Activated CD4-positive, alpha-beta T cell treated with anti-CD3 and anti-CD28 coated beads, Interleukin-2, amount 50 U/mL, for 4 hours (primary cell): ENCODE measurements at places on chromosomes 13 and 19.

DNA sequence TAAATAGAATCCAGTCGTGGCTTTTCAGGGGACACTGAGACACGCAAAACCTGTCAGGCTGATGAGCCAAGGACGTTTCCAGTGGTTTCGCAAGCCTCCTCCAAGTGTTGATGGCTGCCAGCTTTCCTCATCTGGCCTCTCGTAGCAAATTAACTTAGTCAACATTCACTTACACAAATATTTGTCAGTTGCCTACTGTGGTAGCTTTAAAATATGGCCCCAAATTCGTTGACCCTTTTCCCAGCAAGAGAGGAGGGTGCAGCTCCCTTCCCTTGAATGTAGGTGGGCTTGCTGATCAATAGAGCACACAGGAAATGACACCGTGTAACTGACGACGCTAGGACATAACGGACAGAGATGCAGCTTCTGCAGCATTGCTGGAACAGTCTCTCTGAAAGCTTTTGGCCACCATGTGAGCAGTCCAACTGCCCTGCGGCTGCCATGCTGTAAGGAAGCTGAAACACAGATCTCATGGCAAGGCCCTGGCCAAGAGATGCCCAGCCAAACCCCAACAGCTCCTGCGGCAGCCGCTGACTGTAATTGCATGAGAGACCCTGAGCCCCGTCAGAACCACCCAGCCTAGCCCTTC lies 5.5 kb upstream of the RANBP3 start:
- no peak for DNase-seq

GRCh38 chr13:29758531-29759114 lies 91.8 kb downstream of the UBL3 start:
- DNase-seq = peak; percentile 57

- no peak for DNase-seq
Measured at GRCh38 chr19:41424335-41425173, 2.6 kb downstream of the B3GNT8 start.

GRCh38 chr19:40322951-40323615 lies 25.1 kb downstream of the C19orf47 start:
- no peak for DNase-seq

DNA sequence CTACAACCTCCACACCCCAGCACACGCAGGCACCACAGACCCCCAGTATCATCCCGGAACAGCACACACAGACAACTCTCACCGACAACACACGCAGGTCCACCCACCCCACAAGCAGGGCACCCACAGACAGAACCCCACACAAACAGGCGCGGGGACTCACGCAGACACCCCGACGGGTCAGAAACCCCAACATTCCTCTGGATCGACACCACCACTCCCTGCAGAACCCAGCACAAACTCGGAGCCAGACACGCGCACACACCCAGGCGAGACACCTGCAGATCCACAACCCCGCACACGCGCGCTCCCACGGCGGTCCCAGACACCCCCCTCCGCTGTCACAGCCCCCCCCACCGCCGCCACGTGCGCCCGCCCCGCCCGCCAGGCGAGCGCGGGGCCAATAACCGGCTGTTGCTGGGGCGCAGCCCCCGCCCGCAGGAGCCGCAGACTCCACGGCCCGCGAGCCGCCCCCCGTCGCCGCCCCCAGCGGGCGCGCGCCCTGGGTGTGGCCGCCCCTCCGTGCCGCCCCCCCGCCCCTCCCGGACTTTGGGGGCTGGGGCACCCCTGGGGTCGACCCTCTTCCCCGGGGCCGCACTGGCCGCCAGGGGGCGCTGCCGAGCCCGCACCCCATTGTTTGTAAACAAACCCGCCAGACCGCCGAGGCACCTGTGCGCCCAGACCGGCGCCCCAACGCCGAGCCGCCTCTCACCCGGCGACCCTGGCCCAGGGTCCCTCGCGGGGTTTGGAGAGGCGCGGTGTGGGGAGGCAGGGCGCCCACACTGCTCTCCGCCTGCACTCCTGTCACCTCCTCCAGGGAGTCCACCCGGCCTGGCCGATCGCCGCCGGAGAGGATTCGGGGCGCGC lies 712 bp downstream of the BBC3 start:
- peak; percentile 71 for DNase-seq

DNA sequence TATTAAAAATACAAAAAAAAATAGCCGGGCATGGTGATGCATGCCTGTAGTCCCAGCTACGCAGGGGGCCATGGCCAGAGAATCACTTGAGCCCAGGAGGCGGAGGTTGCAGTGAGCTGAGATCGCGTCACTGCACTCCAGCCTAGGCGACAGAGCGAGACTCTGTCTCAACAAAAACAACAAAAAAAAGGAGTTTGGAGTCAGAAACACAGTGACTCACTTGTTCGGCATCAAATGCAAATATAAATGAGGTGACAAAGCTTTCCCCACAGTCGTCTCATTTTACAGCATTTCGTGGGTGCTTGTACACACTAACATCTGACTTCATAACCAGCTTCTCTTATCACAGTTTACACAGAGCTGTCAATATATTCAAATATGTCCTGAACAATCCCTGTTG lies 11.0 kb downstream of the ZNF665 start:
- DNase-seq = no peak

DNA sequence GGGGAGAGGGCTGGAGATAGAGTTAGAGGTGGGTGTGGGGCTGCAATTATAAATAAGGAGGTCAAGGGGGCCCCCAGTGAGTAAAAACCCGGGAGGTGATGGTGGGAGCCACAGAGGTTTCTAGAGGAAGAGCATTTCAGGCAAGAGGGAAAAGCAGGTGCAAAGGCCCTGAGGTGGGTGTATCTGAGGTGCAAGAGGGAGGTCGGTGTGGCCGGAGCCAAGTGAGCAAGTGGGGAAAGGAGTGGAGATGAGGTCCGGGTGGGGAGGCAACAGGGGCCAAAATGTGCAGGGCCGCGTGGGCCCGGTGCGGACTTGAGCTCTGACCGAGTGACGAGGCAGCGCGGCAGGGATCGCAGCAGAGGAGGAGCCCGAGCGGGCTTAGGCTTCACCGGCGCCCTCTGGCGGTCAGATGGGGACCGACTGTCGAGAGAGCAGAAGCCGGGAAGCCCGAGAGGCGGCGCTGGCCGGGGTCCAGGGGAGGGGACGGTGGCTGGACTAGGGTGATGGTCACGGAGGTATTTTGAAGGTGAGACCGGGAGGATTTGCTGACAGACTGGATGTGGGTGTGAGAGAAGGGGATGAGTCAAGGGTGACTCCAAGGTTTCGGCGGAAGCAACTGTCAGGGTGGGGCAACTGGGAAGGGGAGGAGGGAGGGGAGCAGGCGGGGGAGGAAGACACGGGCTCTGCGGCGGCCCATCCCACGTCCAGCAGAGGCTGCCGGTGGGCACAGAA lies 17.7 kb upstream of the SPACA4 start:
- peak; percentile 81 for DNase-seq

GRCh38 chr13:25503856-25504255 lies 132.1 kb downstream of the ATP8A2 start:
- no peak for DNase-seq

DNA sequence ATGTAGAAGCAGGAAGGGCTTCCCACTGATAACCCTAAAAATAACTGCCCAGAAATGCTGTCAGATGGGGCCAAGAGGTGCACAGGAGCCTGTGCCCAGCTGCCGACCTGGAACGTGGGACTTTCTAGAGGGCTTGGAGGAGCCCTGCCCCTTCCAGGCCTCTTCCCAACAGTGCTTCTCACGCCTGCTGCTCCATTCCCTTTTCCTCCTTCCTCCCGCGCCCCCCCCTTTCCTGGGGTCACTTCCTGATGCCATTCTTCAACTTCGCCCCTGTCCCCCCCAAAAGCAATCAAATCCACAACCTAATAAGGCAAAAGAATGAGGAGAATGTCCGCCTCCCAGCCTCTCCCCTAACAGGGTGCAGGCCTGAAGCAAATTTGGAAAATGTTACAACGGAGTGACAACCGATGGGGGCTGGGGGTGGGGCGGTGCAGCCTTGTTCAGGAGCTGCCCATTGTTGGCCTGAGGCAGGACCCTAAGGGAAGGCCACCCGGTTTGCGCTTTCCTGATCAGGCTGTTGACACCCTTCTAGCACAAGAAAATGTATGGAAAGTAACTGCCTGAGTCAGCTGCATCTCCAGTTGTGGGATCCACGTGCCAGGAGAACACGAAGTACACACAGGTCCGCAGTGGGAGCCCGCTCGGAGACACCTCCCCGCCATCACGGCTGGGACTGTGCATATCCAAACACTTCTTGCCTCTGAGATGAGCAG lies 18.7 kb downstream of the ACTN4 start:
- DNase-seq = no peak

- DNase-seq = no peak
Measured at GRCh38 chr13:51380269-51380668, 40.8 kb downstream of the SERPINE3 start.

GRCh38 chr13:106100171-106100919 lies 435.1 kb downstream of the EFNB2 start:
- DNase-seq = no peak

- no peak for DNase-seq
Measured at GRCh38 chr13:40343550-40344269, 322.7 kb downstream of the FOXO1 start.

- no peak for DNase-seq
Measured at GRCh38 chr13:52454459-52454819, 839 bp upstream of the CKAP2 start.

- DNase-seq = no peak
Measured at GRCh38 chr13:25037057-25037813, 58.7 kb upstream of the PABPC3 start.

GRCh38 chr19:40232949-40233810 lies 6.7 kb upstream of the CCNP start:
- DNase-seq = no peak

- no peak for DNase-seq
Measured at GRCh38 chr13:36685927-36686326, 12.1 kb downstream of the SERTM1 start.

- DNase-seq = peak; percentile 42
Measured at GRCh38 chr19:43639519-43640423, at the start of gene CADM4. Gene CADM4, minus strand, starts transcription at chr19:43639850. Its CDS starts 60 bp downstream, at chr19:43639790.

GRCh38 chr13:26758496-26759157 lies 2.0 kb downstream of the GPR12 start:
- DNase-seq = no peak

DNA sequence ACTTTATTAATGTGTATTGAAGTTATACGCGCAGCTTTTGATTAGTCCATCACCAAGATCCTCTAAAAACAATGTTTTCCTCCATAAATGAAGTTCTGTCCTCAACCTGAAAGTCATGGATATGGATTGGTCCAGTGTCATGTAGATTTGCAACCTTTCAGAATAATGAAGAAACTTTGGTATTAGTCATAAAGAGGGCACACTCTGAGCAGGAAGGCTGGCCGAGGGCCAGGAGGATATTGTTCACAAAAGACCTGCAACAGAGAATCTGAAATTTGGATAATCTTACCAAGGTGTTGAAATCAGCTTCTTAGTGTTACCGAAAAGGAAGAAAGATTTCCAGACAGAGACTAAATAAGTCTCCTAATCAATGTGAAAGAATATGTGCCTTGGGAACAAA lies 20.7 kb downstream of the CLDN10 start:
- DNase-seq = no peak

GRCh38 chr19:55579766-55580621 lies 654 bp downstream of the ZNF579 start:
- DNase-seq = no peak

GRCh38 chr13:75715601-75716523 lies 79.7 kb downstream of the LMO7 start:
- no peak for DNase-seq

- no peak for DNase-seq
Measured at GRCh38 chr19:54281007-54281728, at the start of gene LILRB2. Gene LILRB2, minus strand, starts transcription at chr19:54281110. Its CDS starts 614 bp downstream, at chr19:54280496.

DNA sequence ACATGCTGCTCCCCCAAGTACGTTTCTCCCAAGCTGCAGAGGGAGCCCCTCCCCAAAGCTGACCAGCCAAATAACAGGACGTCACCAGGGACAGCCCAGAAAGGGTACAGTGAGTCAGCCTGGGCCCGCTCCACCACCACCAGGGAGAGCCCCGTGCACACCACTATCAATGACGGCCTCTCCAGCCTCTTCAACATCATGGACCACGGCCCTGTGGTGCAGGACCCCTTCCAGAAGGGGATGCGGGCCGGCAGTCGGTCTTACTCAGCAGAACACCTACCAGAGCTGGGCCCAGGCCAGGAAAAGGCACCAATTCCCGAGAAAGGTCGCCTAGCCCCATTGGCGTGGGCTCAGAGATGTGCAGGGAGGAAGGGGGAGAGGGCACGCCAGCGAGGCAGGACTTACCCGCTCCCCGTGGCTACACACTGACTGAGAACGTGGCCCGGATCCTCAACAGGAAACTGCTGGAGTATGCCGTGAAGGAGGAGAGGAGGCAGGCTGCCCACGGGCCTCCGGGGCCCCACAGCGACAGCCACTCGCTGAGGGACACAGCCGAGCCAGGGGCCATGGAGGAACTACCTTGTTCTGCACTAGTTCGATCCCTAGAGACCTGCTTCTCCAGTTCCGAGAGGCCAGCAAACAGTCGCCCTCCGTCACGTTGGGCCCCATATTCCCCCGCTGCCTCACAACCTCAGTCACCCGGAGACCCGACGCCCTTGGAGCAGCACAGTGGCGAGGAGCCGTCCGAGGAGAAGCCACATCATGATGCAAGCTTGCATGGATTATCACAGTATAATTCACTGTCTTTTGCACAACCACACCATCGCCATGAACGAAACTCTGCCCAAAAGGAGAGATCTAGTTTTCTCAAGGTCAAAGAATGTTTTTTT lies 815.9 kb upstream of the KLHL1 start:
- DNase-seq = no peak

GRCh38 chr13:36345438-36346221 lies 564 bp downstream of the SPART start:
- DNase-seq = peak; percentile 26

DNA sequence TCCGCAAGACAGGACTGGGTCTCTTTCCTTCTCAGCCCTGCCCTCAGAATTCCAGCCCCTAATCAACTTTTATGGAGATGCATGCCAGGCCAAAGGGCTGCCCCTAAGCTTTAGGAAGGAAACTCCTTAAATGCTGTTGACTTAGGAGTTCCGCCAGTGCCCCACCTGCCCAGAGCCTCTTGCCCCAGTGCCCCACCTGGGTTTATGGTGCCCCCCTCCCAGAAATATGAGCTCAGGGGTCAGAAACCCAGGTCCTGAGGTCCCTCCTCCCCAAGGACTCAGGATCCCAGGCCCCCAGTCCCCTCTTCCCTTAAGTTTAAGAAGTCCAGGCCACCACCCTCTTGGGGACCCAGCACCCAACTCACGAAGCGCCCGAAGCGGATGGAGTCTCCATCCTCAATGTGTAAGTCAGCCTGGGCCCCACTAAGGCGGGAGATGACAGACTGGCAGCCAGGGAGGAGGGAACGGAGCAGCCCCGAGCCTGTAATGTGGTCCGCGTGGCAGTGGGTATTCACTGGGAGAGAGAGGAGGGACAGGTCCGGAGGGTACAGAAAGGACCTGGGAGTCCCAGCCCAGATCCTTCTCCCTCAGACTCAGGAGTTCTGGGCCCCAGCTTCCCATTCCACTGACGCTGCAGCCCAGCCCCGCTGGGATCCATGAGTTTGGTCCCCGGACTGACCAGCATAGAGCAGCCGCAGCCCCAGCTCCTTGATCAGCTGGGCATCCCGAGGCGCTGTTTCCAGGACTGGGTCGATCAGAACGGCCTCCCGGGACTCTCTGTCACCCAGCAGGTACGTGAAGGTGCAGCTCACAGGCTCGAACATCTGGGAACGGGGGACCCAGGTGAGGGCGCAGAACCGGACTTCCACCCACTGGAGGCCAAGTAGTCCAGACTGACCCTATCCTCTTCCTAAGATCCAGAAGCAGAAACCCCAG lies 897 bp downstream of the ETHE1 start:
- no peak for DNase-seq
